Mucosa of descending colon (tissue), 3 donors: ENCODE measurements at places on chromosomes 13 and 19. TPM values are rescaled to one million over a fixed set of nuclear protein-coding genes. Genes with fewer than 3 reads are reported as not detected.

NLRP7 gene
- total RNA-seq, result not detected

KLK14 gene
- not detected for total RNA-seq

DNA sequence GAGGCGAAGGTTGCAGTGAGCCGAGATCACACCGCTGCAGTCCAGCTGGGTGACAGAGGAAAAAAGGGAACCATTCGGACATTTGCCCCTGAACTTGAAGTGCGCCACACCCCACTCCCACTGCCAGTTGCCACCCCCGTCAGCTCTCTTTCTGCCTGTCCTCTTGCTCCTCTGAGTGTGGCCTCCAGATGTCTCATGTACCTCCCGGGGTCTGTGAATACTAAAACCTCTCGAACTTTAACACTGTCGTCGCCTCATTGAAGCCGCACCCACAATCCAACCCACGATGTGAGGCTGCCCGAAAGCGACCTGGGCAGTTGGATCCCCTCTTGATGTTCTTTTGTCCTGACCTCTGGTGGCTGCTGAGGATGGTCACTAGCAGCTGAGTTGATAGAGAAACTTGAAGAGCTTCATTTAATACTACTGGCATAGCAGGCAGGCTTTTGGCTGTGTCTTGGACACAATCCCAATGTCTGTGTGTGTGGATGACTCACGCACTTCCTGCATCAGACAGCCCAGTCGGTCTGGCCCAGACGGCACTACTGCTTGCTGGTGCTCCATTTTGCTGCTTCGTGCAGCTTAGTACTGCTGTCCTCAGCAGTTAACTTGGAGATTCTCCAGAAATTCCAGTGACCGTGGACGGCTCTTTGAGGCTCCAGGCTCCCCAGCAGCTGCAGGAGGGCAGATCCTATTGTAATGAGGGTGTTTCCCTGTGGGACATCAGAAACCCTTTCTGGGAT lies 4.2 kb downstream of the FPR3 start:
- peak; percentile 41 for DNase-seq

ZNF223 gene
- 4.7 TPM for total RNA-seq

DNA sequence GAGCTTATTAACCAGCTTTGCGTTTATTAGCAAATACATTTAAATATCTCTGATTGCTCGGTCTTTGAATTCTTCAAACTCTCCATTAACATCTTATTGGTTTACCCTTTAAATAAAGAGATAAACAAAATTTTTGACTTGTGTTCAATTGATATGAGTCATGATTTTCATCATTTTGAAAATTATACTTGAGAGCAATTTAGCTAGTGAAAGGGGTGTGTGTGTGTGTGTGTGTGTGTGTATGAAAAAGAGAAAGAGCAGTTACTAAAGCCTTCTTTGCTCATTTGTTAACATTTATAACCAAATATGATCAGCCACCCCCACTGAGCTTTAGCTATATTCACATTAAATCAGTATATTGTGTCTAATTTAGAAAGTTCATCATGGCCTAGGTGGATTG lies 48.3 kb upstream of the FAM216B start:
- DNase-seq, result no peak

- DNase-seq, result no peak
These were observed 494.3 kb downstream of the FOXO1 start for GRCh38 chr13:40172149-40172591.

- no peak for DNase-seq
These were observed 9.0 kb upstream of the CD70 start for GRCh38 chr19:6599866-6600454.

GPR183 gene
- total RNA-seq, result 1.6 TPM

KLK2 gene
- not detected for total RNA-seq

DNA sequence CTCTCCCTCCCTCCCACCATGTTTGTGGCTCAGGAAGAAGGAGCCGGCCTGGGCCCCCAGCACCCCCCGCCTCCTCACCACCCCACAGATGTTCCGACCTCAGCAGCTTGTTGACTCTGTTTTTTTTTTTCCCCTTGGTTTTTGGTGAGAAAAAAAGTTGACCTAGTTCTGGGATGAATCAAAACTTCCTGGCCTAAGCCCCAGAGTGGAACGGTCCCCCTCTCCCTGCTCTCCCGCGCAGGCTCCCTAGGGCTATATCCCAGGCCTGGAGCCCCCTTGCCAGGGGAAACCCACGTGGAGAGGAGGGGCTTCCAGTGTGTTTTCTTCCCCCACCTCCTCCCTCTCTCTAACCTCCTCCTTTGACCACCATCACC lies 4.0 kb downstream of the COL5A3 start:
- DNase-seq, result no peak

GRCh38 chr13:29595380-29596063 lies at the start of gene SLC7A1:
SLC7A1 (minus strand) TSS chr13:29595688; CDS start chr13:29536188, 59,500 bp downstream.
- peak; percentile 89 for DNase-seq

DNAAF3 gene
- 0.69 TPM for total RNA-seq

GRCh38 chr13:64369121-64369520 lies 2861.0 kb downstream of the PCDH9 start:
- no peak for DNase-seq

MAG gene
- total RNA-seq, result not detected

GRCh38 chr19:43626838-43627237 lies 7.4 kb upstream of the ZNF428 start:
- DNase-seq, result no peak

GRCh38 chr19:32708457-32708856 lies 11.1 kb upstream of the TDRD12 start:
- DNase-seq, result no peak

SMIM24 gene
- total RNA-seq, result 8.5 TPM

- no peak for DNase-seq
These were observed 41.0 kb downstream of the KL start for GRCh38 chr13:33057019-33057780.

FXYD3 gene
- 3,973 TPM for total RNA-seq

DNA sequence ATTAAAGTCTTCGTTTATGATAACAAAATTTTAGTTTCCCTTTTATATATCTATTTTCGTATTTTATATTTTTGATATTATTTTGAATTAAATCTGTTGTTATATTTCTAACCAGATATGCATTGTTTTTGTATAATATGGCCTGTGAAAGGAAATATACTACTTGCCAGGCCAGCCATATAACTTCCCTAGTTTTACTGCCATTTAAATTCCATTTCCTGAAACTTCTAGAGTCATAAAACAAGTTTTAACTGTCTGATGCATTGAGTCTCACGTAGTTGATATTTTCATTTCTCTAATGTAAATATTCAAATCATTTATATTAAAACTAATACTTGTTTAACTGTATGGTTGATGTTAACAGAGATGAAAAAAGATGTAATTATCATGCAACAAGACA lies 13.5 kb downstream of the ESD start:
- no peak for DNase-seq

DNA sequence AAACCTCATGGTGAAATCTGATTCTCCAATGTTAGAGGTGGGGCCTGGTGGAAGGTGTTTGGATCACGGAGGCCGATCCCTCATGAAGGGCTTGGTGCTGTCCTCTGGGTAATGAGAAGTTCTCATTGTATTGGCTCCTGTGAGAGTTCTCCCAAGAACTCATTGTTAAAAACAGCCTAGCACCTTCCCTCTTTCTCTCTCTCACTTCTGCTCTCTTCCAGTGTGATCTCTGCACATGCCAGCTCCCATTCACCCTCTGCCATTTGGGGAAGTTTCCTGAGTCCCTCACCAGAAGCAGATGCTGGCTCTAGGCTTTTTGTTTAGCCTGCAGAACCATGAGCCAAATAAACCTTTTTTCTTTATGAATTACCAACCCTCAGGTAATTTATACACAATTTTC lies 3.1 kb upstream of the SUCLA2 start:
- no peak for DNase-seq

PCDH20 gene
- total RNA-seq, result 2.2 TPM

DNA sequence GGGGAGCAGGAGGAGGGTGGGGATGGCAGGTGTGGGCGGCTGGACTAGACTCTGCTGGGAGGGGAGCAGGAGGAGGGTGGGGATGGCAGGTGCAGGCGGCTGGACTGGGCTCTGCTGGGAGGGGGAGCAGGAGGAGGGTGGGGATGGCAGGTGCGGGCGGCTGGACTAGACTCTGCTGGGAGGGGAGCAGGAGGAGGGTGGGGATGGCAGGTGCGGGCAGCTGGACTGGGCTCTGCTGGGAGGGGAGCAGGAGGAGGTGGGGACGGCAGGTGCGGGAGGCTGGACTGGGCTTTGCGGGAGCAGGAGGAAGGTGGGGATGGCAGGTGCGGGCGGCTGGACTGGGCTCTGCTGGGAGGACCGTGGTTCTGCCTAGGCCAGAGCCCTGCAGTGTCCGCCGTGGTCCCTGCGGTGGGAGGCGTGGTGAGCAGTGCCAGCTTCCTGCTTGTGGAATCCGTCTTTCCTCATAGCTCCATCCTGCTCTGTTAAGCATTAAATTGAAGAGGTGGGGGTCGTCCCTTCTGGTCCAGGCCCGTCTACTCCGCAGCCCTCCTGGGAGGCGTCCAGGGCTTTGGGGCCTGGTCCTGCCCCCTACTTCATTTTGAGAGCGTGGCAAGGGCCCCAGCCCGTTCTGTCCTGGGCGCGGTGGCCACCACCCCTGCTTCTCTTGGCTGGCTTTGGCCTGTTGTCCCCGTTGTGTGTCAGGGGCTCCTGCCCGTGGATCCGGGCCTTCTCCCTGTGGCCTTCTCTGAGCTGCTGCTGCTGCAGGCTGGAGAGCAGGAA lies 4.7 kb downstream of the SPPL2B start:
- peak; percentile 87 for DNase-seq

DNA sequence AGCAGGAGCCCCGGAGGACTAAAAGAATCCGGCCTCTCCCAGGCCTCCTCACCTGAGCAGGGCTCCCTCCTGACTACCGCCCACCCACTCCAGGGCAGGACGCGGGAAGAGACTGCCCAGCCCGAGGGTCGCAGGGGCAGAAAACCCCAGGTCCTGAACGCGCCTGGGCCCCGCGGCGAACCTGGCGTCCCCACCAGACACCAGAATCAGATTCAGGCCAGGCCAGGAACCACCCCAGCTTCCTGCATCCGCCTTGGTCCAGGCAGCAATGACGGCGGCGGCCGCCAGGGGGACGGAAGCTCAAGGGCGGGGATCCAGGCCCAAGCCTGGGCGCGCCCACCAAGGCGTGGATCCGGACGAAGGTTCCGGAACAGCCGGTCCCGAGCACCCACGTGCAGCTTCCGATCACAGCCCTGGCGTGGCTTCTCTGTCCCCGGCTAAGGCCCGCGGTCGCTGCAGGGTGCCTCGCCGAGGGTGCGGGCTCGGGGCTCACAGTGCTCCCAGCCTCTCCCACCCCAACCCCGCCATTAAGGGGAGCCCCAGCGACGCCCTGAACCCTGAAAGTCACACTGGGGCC lies 3.6 kb downstream of the LGALS7 start:
- DNase-seq, result peak; percentile 98

COX7A1 gene
- total RNA-seq, result 115 TPM

GRCh38 chr19:898663-899062 lies 5.4 kb downstream of the RNU6-9 start:
- peak; percentile 70 for DNase-seq

- no peak for DNase-seq
These were observed 572.8 kb downstream of the PCDH9 start for GRCh38 chr13:66657165-66657881.

TNFSF11 gene
- 0.89 TPM for total RNA-seq

SYCN gene
- total RNA-seq, result not detected

DNA sequence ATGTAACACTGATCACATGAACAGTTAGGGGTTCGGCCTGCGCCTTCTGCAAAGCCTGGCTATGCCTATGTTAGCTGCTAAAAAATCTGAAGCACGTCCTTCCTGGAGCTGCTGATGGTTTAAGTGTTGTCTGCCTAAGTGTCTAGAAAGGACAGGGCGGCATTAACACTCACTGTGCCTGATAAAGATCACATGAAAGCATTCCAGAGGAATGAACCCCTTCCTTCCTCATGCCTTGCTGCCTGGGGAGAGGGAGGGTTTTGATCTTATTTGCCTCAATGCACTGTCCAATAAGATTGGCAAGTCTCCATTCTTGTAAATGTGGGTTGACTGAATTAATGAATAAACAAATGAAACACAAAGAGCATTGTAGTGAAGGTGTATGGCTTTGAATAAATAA lies 5.2 kb downstream of the DOCK9 start:
- no peak for DNase-seq

GRCh38 chr13:68692049-68692448 lies 1415.6 kb upstream of the ATXN8OS start:
- no peak for DNase-seq

DNA sequence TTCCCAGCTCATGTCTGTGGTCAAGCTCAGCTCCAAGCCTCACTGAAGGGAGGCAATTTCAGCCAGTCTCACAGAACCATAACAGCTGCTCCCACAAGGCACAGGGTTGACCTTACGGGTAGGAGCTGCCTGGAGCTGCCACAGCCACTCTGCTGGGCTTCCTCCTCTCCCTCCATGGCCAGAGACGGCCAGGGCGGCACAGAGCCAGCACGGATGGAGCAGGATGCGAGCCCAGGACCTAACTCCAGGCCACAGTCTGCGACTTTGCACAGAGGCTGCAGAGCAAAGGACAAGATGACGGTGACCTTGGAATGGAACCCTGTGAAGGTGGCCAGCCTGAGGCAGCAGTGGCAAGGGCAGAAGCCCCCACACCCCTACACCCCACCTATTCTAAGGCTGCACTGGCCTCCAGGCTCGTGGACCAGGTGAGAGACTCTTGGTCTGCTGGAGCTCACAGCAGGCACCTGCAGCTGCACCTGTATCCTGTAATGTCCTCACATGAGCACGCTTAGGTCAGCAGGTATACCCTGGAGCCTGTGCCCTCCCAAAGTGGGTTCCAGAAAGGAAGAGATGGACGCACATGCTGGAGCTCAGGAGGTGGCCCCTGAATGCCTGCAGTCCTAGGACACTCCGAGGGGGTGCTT lies 29.6 kb downstream of the ADPRHL1 start:
- no peak for DNase-seq

CEACAM5 gene
- total RNA-seq, result 2,069 TPM

TGFBR3L gene
- not detected for total RNA-seq

GRCh38 chr13:93848247-93848646 lies 621.6 kb downstream of the GPC6 start:
- DNase-seq, result no peak

DNA sequence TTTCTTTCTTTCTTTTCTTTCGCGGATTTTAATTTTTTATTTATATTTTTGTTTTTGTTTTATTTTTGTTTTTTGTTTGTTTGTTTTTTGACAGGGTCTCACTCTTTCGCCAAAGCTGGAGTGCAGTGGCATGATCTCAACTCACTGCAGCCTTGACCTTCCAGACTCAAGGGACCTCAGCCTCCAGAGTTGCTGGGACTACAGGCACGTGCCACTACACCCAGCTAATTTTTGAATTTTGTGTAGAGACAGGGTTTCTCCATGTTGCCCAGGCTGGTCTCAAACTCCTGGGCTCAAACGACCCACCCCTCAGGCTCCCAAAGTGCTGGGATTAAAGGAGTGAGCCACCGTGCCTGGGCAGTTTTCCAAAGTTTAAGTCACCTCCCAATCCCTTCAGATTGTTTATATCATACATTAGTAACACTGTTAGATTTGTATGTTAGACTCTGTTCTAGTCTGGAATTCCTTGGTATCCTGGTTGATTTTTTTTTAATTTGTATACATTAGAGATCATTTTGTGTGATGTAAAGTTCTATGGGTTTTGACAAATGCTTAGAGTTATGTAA lies 597.3 kb downstream of the DCT start:
- DNase-seq, result no peak

- no peak for DNase-seq
These were observed 264.7 kb downstream of the IRS2 start for GRCh38 chr13:109521719-109522118.

KLF12 gene
- 7.4 TPM for total RNA-seq
